Kidney tubule cell (primary cell): ENCODE measurements at places on chromosomes 3 and 15.
A peak's percentile ranks its signal among the peaks of the same experiment; 100 is the strongest.

GRCh38 chr15:29039466-29040369 lies 153.9 kb downstream of the APBA2 start:
- DNase-seq, result no peak

DNA sequence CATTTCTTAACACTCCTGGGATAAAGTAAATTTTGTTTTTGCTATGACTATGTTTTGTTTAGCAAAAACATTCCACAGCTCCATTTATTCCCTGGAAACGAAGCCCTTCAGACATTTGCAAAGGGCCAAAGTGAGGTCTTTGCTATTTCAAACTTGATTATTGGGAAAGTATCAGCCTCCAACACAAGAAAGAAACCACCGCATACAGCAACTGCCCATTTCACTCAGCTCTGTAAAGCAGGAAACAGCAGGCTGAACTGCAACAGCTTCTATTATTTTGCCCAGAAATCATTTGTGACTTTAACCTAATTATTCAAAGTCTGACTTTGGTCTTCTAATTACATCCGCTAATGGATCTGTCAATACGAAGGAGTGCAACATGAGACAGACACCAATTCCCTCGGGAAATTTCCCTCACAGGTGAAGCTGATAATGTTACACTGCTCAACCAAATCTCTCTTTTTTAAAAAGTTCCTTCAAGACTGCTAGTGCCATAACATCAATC lies 72.1 kb downstream of the RFTN1 start:
- no peak for DNase-seq

GRCh38 chr3:155252535-155252934 lies 40.9 kb downstream of the STRIT1 start:
- DNase-seq, result peak; percentile 63

DNA sequence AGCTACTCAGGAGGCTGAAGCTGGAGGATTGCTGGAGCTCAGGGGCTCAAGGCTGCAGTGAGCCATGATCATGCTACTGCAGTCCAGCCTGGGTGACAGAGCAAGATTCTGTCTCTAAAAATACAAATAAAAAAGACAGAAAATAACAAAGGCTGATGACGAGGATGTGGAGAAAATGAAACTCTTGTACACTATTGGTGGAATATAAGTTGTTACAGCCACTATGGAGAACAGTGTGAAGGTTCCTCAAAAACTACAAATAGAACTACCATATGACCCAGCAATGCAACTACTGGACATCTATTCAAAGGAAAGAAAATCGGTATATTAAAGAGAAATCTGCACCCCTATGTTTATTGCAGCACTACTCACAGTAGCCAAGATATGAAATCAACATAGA lies 526.7 kb upstream of the NAALADL2 start:
- no peak for DNase-seq

DNA sequence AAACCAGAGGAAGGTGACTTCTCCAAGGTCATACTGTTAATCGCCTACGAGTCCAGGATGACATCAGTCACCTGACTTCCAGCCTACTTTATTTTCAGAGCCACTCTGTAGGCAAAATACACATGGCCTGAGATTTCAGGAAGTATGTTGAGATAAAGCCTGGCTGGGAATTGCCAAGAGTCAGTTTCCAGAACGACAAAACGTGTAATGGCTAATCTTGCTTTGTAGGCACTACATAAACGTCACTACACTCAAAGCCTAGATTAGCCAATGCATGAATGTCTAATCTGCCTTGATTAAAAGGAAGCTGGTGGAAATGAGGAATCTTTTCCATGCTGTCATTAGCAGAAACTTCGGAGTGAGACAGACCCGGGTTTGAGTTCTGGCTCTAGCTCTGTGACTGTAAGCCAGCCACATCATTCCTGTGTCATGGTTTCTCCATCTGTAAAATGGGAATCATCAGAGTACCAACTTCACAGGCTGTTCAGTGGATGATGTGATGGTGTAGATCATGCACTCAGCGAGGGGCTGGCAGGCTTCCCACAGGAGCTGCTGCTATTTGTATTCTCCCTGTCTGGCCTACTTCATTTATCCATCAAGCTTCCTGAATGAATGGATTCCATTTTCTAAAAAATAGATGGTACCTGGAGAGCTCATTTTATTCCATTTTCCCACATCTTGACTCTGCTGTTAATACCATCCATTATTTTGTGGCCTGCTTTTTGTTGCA lies 241.9 kb downstream of the XXYLT1 start:
- DNase-seq, result no peak

GRCh38 chr3:58329150-58329921 lies 3.4 kb upstream of the PXK start:
- no peak for DNase-seq

- DNase-seq, result no peak
Measured at GRCh38 chr3:135100366-135100765, 305.3 kb downstream of the EPHB1 start.

GRCh38 chr15:42453826-42454225 lies 37.1 kb downstream of the ZNF106 start:
- no peak for DNase-seq

GRCh38 chr3:72907131-72907711 lies 19.4 kb downstream of the GXYLT2 start:
- DNase-seq, result no peak

DNA sequence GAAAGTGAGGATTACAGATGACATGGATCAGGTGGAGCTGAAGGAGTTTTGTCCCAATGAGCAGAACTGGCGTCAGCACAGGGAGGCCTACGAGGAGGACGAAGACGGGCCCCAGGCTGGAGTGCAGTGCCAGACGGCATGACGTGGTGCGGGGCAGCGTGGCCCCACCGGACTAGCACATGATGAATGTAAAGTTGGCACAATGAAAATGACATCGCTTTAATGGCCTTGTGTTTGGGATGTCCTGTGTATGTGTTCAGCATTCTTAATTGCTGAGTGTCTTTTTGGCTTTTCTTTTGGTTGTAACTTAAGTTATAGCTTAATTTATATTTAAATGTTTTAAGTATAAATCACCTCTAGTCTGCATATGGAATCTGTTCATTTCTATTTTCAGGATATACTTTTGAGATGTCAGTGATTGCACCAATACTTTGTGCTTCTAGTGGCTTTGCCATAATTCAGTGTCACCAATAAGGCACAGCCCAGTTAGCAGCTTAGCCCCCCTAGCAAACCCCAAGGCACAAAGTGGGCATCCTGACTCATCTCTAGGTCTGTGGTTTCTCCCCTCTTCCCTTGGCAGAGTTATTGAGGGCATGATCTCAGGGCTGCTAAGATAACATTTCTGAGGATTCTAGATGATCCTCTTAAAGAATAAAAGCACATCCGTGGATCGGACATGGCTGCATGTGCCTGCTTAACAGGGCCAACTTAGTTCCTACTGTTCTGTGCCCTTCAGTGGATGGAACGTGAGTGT lies 16.1 kb downstream of the DNAJA4 start:
- no peak for DNase-seq

DNA sequence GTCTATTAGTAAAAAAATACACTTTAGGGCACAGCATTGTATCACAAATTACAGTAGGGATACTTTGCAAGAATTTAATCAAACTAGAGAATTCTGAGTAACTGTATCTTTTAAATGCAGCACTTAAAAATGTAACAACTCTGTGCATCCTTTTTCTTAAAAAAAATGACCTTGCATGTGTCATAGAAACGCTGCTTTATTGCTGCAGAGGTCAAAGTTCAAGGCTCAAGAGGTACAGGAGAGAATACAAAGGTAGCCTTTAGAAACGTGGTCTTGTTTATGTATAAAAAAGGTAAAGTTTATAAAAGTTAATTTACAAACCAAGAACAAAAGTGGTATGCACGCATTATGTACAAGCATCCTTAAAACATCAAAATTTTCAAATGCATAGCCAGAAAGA lies 122.0 kb downstream of the TJP1 start:
- no peak for DNase-seq

DNA sequence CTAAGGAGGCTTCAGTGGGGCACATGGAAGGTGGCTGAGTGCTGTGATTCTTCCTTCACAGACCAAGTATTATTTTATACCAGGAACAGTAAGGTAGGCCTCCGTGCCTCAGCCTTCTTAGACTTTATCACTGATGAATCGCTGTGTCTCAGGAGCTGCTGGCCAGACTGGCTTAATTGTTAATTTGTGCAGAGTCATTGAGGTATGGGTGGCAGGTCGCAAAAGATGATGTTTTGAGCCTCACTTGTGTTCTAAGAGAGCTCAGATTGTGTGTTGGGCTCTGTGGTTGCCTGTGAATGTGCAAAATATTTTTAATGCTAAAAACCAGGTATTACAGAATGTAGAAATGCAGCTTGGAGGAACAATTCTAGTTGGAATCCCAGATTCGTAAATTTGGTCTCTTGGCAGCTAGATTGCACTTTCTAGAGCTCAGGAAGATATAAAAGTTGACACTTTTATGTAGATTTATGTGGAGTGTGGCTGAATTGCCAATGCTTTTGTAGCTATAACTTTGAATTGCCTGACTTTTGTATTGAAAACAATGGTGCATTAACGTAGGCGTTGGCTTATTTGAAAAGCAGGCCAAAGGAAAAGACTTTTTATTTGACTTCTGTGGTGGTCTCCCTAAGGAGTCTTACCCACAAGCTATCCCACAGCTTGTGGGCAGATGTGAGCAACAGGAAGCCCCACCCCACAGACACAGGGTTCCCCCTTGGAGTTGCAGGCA lies 53.4 kb downstream of the LARS2 start:
- DNase-seq, result peak; percentile 23

DNA sequence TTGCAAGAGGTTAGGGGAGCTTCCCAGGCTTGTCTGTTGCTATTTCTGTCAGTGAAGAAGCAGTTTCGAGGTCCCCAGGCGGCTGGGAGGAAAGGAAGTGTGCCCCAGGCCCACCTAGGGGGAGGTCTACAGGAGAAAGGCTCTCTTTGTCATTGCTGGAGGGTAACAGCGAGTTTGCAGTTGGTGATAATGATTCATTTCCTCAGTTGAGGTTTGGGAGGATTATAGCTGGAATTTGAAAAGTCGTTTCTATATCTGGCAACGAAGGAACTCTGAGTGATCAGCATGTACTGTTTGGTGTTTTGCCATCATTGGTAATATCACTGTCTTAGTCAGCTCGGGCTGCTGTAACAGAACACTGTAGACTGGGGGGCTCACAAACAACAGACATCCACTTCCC lies 65.5 kb upstream of the UBE3A start:
- peak; percentile 9 for DNase-seq

DNA sequence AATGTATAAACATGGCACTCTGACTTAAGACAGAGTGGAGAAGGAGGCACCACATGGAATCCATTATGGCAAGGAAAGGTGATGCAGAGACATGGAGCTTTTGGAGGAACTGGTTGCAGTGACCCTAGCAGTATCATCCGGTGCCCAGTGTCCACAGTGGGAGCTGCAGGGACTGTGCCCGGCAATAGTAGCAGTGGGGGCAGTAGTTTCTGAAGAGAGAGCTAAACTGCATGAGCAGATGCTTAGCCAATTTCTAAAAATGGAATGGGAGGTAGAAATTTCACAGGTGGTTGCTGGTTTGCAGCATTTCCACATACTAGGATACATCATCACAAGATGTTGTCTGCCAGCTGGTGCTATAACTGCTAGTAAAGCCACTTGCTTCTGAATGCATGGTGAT lies 7.8 kb upstream of the TM2D3 start:
- DNase-seq, result no peak

DNA sequence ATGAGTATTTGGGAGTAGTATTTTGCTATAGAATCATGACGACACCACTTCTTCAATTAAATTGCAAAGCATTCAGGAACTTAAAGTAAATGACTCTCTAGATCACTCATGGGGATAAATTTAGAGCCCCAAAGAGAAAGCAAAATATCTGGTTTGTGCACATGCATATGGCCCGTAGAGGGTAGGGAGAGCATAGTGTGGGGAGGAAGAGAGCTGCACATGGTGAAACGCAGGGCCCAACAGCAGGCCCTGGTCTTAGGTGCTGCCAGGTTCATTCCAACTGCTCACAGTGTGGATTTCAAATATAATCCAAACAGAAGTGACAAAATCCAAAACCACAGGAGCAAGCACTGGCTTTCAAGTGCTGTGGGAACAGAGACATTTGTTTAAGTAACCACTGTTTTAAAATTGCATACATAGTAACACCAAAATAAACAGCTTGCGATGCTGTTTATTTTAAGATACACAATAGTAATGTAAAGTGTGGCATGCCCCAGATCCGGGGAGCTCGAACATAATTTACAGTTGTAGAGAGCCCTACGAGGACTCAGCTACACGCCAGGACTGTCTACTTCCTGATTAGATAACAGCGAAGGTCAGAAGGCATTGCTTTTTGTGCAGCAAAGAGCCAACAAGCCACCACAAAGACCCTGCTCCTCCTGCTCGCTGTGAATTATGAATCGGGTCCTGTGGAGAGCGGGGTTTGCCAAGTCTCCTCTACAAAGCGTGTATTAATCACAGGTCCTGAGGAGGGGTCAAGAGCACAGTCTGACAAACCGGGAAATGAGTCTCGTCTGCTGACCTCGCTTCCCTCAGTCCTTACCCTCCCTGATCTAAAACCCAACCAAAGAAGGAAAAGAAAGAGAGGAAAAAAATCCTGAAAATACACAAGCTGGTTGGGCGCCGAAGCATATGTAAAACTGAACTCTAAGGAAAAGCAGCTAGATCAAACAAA lies 80.6 kb downstream of the MEIS2 start:
- DNase-seq, result no peak

GRCh38 chr15:45088801-45089711 lies 24.9 kb downstream of the DUOX2 start:
- DNase-seq, result no peak

DNA sequence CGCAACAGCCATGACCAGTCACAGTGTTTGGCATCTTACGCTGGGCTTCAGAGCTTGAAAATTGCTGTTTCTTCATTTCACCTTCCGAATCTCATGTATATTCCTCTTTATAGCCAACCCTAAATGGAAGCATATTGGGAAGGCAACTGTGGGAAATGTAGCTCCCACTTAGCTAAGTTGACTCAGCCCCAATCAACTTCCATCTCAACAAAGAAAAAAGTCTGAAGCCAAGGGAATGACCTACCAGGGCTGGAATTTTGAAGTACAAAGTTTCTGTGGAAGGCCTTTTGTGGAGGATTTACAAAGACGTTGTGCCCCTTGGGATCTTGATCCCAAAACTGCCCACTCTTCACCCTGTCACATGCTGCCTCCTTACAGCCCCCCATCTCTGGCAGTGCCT lies 85.2 kb upstream of the OXTR start:
- no peak for DNase-seq

DNA sequence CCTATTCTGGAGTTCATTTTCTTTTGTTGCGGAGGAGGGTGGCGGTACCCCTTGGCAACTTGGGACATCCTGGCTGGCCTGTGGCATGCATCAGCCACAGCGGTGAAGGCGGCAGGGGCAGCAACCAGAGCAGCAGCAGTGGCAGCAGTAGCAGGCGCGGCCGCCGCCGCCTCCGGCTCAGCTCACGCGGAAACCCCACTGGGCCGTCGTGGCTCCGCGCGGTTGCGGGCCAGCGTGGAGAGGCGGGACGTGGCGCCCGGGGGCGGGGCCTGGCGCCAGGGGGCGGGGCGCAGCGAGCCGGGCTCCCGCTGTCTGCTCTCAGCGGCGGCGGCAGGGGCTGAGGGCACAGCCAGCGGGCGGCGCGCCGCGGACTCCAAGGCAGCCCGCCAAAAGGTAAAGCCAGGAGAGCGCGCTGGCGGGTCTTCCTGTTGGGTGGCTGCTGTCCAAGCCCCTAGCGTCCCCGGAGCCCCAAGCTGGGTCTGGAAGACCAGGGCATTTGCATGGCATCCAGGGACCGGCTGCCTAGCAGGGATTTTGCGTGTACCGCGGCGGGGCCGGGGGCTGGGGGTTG lies 334.4 kb upstream of the THRB start:
- DNase-seq, result peak; percentile 50
